Stimulated activated CD4-positive, alpha-beta T cell treated with anti-CD3 and anti-CD28 coated beads, Interleukin-4, amount 100 ng/mL, for 48 hours (primary cell): ENCODE measurements at places on chromosomes 1 and 21.

GRCh38 chr1:192763243-192763642, 45.6 kb upstream of the RGS2 start:
- DNase-seq = no peak

- no peak for DNase-seq
These were observed 9.6 kb upstream of the GUCA2A start for GRCh38 chr1:42173961-42174735.

DNA sequence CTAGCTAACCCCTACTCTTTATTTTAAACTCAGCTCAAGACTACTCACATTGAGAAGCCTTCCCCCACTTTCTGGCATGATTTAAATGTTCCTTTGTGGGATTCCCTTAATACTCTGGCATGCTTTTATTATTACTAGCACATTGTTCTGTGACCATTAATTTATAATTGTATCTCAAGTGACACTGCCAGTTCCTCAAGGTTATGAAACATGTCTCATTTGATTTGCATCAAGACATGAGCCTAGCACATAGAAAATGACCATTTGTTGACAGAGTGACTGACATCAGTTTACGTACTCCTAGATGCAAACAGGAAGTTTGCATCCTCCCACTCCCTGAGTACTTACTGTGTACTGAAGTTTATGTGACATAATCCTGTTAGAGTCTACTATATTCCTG, 15.2 kb downstream of the RGS4 start:
- DNase-seq = no peak

GRCh38 chr1:111489604-111490003, 13.8 kb downstream of the ADORA3 start:
- DNase-seq = no peak

GRCh38 chr21:44899768-44900558, 20.7 kb downstream of the ITGB2 start:
- no peak for DNase-seq

DNA sequence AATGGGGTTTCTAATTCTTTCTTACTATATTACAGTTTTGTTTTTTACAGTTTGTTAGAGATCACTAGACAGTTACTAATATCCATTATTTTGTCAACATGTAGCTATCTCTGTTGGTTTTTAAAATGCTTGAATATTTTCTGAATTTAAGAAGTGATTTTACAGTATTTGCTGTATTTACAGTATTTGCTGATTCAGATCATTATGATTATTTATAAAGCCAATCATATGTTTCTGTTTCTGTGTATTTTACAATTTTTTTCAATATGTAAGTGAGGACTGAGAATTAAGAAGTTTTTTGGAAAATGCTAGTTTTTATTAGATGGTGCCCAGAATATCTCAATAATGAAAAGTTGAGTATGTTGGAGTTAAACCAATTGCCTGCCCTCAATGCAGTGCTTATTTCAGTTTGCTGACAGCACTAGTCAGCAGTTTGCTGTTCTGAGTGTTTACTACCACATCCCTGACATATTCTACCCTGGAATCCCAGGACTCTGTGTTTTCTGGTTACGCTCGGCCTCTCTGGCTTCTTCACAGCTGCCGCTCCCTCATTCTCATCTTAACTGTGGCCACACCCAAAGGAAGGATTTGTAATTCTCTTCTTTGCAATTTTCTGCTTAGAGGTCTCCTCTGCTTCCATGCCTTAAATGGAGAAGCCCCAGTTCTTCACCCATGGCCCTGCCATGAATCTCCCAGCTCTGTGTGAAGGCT, 68.0 kb upstream of the BACH1 start:
- DNase-seq = no peak

DNA sequence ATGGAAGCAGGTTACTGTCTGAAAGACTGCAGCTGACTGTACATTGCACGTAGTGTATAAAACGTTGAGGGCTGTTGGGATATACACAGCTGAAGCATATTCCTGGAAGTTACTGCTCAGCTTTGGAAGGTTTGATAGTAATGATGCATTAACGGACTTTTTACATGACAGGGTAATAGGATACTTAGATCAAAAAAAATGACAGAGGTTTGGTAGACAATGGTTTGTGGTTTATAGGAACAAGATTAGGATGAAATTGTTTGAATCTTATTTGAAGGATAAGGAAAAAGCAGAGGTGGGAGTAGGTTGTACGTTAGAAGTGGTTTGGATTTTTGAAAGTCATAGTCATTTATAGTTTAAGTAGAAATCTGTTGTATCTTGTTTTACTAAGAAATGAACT, 33.0 kb downstream of the ADGRL2 start:
- no peak for DNase-seq

- DNase-seq = no peak
These were observed 342.5 kb upstream of the ADGRL2 start for GRCh38 chr1:81458186-81458585.

DNA sequence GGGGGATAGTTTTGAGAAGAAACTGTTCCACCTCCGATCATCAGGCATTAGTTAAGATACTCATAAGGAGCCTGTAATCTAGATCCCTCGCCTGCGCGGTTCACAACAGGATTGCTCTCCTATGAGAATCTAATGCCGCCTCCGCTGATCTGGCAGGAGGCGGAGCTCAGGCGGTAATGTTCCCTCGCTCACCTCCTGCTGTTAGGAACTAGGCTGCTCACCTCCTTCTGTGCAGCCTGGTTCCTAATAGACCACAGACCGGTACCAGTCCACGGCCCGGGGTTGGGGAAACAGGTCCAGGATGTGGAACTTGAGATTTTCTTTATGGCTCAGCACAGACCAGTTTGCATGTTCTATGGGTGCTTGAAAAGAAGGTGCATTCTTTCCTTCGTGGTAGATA, 27.2 kb upstream of the FAM3B start:
- no peak for DNase-seq

DNA sequence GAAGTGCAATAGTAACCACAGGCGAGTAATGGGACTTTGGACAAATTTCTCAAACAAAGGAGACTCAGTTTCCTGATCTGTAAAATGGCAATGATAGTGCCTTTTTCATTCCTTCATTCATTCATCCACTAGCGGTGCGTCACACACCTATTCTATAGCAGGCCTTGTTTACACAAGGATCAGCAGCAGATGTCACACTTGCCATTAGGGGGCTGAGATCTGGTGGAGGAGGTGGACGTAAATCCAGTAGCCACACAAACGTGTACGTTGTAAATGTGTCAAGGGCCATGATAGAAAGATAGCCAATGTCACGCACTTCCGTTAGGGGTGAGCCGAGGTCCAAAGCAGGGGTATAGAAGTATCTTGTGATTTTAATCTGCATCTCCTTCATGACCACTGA, 34.2 kb downstream of the SERINC2 start:
- no peak for DNase-seq

GRCh38 chr1:17304826-17305175, 3.2 kb upstream of the PADI4 start:
- no peak for DNase-seq

GRCh38 chr1:234662148-234662547, 52.2 kb upstream of the IRF2BP2 start:
- DNase-seq = no peak

- DNase-seq = no peak
These were observed 70.3 kb upstream of the KCNK1 start for GRCh38 chr1:233543338-233544255.

- no peak for DNase-seq
These were observed 174.5 kb downstream of the DISC1 start for GRCh38 chr1:231801042-231801585.

- no peak for DNase-seq
These were observed 25.6 kb downstream of the CD244 start for GRCh38 chr1:160836981-160837557.

- DNase-seq = no peak
These were observed 3.9 kb downstream of the LDLRAD1 start for GRCh38 chr1:54014009-54014629.

- DNase-seq = no peak
These were observed 1.3 kb downstream of the WLS start for GRCh38 chr1:68230901-68231626.

- DNase-seq = no peak
These were observed 110.8 kb downstream of the FOXD2 start for GRCh38 chr1:47548637-47549036.

GRCh38 chr1:163844459-163844858, 522.7 kb downstream of the NUF2 start:
- DNase-seq = no peak

- DNase-seq = no peak
These were observed 24.6 kb downstream of the RUNX3 start for GRCh38 chr1:24905355-24905978.

GRCh38 chr1:54358503-54359168, 47.6 kb downstream of the SSBP3 start:
- DNase-seq = no peak

- DNase-seq = no peak
These were observed 148.4 kb upstream of the TMEM51 start for GRCh38 chr1:15005116-15005515.

DNA sequence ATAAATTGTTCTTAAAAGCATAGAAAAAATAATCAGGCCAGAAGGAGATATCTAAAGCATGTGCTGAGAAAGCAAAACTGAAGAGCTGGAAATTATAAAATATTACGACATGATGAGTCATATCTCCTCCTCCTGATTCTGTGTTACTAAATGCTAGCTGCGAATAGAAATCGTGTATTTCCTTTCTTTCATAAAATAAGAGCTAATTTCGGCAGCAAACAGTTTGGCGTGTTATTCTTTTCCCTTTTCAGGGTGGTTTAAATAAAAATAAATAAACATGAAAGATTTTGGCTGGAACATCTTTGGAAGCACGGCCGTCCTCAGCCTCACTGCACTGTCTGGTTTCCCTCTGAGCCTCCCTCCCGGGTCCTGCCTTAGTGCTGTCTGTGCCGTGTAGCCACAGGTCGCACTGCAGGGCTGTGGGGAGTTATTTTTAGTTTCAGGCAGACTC, 56.0 kb downstream of the ADARB1 start:
- no peak for DNase-seq

DNA sequence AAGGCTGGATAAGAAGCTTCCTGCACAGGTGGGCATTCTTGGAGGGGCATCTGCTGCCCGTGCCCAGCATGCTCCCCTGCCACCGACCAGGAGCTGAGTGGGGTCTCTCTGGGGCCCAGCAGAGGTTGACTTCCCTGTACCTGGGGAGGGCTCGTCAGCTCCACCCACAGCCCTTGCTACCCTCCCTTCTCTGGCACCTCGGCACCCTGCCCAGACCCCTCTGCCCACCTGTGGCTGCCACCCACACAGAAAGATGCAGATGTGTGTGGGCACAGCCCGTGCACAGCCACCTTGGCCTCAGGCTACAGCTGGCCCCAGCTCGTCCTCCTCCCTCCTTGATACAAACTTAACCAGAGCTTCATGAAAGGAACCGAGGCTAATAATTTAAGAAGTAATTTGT, 241.2 kb upstream of the VAMP3 start:
- DNase-seq = no peak

DNA sequence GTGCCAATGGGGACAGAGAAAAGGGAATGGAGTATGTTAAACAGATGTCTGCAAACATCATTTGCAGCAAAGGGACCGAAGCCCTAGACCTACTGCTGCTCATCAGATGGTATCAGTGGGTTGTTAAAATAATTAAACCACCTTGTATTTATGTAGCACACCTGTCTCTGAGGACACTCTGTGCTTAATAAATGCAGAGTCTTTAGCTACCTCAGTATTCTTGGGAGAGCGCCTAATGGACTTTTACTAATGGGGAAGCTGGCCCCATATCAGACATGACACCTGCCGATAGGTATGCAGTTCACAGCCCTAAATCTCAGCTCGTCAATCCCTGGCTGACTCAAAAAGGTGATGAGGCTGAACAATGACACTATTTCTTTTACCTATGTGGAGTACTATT, 54.4 kb downstream of the SYT6 start:
- DNase-seq = no peak

- no peak for DNase-seq
These were observed 463.9 kb upstream of the LRRC7 start for GRCh38 chr1:69103705-69104385.

DNA sequence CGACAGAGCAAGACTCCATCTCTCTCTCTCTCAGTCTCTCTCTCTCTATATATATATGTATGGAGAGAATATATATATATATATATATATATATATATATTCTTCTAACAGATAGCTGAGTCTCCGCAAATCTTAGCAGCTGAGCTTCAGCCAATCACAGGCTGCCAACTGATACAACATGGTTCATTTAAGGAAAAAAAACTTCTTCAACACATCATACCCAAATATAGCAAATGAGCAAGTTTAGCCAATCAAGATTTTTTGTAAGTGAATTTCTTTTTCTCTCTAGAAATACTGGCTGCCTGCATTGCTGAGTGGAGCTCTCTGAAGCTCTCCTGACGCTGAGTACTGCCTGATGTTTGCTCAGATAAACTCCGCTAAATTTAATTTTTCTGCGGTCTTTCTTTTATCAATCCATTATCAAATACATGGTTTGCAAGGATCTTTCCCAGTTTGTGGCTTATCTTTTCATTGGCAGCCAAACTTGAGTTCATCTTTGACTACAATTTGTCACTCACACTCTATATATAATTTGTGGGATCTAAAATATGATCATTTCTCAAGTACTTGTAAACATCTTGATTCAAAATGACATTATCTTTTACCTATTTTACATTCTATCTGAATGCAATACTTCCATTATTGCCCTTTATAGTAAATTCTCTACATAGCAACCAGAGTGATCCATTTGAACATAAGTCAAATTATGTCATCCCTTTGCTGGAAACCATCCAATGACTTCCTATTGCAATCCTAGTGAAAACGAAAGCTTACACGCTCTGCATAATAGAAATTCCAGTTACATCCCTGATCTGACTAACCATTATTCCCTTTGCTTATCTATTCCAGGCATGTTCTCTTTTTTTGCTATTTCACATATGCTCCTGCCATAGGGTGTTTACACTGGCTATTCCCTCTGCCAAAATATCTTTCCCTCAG, 2131.7 kb downstream of the MRPL39 start:
- no peak for DNase-seq

DNA sequence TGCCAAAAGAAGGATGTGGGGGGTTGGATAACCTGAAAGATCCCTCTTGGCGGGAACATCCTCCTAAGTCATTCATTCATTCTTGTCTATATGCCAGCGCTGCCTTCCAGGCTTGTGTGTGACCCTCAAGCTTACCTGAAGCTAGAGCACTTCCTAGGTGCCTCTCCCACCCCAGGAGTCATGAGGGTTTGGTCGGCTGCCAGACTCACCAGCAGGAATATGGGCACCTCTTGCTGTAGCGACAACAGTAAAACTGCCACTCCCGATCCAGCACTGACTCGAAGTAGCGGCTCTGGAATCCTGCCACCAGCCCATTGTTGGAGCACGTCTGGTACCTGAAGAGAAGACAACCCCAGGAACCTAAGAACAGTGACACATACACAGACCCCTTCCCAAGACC, 15.0 kb downstream of the DPT start:
- no peak for DNase-seq

- no peak for DNase-seq
These were observed 657 bp upstream of the HDAC1 start for GRCh38 chr1:32291145-32291707.

DNA sequence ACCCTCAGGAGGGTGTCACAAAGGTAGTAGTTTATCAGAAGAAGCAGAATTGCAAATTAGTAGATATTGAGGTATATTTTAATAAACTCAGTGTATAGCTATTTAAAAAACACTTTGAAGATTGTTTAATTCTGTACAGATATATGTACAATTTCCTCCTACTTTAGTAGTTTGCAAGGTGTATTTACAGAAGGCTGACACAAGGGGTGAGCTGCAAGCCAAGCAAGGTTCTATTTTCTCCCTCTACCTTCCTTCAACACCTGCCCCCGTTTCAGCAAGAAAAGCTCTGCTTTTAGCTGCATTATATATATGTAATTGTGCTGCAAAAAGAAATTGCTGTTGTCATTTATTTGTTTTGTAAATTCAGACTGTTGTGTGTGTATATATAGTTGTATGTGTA, 674.2 kb upstream of the PKN2 start:
- no peak for DNase-seq
